ENCODE measurements at places on chromosomes 2 and 18.

- DNase-seq, result no peak
Observed at GRCh38 chr18:74679006-74679678, 81.5 kb downstream of the ZNF407 start.

GRCh38 chr18:963276-963675, 58.6 kb downstream of the ADCYAP1 start:
- DNase-seq, result no peak

DNA sequence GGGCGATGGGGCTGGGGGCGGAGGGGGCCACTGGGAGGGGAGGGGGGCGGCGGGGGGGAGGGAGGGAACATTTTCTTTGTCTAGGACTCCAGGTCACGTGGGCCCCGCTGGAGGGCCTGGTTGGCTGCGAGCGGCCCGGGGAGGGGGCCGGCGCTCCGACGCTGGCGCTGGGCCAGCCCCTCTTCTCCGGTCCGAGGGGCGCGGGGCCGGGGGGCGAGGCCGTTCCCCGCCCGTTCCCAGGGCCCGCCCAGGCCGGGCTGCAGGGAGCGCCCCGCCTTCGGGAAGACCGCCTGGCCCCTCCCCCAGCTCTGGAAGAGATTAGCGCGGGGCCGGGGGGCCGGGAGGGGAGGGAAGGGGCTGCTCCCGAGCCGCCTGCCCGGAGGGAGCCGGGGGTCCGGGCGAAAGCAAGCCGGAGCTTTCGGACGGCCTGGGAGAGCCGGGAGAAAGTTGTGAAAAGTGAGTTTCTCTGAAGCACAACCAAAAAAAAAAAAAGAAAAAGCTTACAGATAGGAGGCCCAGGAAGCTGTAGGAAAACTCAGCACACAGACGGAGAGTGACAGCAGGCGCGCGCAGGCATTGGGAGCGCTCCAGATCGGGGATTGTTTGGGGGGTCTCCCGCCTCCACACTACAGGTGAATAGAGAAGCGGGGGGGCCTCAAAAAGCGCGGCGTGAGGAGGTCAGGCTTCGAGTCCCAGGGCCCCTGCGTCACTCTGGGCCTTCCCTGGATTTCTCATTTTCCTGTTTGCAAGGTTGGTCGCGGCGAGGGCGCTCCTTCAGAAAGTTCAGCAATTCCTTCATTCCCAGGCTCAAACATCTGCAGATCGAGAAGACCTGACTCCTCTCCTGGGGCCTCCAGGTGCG, 84.1 kb upstream of the POMC start:
- DNase-seq, result no peak

DNA sequence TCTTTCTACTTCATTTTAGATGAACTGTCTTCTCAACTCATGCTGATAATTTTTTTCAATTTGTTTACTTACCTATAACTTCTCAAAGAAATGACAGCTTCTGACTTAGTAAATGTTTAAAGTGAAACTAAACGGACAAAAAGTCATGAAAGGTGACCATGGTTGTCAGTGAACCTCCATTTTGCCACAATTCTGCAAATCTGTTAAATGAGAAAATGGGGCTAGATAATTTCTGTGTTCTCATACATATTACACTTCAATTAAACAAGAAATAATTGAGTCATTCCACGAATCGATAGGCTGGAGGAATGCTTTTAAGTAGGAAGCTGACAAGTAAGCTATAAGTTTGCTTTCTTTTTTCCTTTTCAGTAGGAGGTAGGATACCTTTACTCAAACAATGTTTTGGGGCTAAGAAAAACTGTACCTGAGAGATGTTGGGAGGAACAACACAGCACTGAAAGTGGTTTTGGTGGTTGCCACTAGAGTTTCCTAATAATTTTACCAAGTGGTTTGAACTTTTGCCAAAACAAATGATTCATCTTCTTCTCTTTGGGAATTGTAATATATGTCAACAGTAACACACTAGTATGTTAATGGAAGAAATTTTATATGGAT, 17.1 kb downstream of the DYNAP start:
- no peak for DNase-seq
